ENCODE measurements at places on chromosomes 13 and 19. TPM values are rescaled to one million over a fixed set of nuclear protein-coding genes. Genes with fewer than 3 reads are reported as not detected.

Gene ZNF497
- 3.7 TPM for total RNA-seq

GRCh38 chr13:95480131-95480545 lies 72.4 kb upstream of the CLDN10 start:
- no peaks in the 10 kb centered on the region for H3K27me3 ChIP-seq
- H3K36me3 ChIP-seq, result no peaks in the 10 kb centered on the region
- H3K4me3 ChIP-seq, result no peak overlapping the region
- H3K4me1 ChIP-seq, result peaks cover 1% of the 10 kb centered on the region
- H3K27ac ChIP-seq, result no peak overlapping the region

Gene PABPC3
- total RNA-seq, result 0.17 TPM

Gene TNNT1
- total RNA-seq, result 121 TPM

DNA sequence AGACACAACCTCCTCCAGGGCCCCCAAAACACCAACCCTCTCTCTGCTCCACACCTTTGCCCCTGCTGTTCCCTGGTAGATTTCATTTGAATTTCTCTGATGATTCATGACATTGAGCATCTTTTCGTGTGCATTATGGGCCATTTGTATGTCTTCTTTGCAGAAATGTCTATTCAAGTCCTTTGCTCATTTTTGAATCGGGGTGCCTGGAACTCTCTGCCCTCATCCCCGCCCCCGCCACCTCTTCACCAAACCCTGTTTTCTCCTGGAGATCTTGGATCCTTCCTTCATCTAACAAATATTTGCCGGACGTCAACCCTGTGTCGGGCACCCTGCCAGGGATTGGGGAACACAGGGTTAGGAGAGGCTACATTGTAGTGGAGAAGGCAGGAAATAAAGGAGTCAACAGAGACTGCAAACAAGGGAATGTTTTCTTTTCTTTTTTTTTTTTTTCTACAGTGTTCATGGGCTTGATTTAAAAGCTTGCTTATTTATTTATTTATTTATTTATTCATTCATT lies 25.5 kb upstream of the SLC1A5 start:
- H3K27ac ChIP-seq, result no peak overlapping the region
- no peaks in the 10 kb centered on the region for H3K36me3 ChIP-seq
- H3K4me1 ChIP-seq, result peaks cover 11% of the 10 kb centered on the region

Gene TMEM86B
- total RNA-seq, result 3.3 TPM

Gene CGB8
- total RNA-seq, result not detected

Gene MEIS3
- total RNA-seq, result 32.2 TPM

Data from neural progenitor cell (in vitro differentiated cells).